ENCODE measurements at places on chromosomes 11 and 22. TPM values are rescaled to one million over a fixed set of nuclear protein-coding genes. Genes with fewer than 3 reads are reported as not detected.

Gene SLC17A6
- not detected for total RNA-seq

Gene CLCF1
- 2.2 TPM for total RNA-seq

Gene C11orf42
- total RNA-seq, result not detected

Gene TNNI2
- 0.92 TPM for total RNA-seq

Gene KRTAP5-11
- not detected for total RNA-seq

Gene TEX12
- 0.39 TPM for total RNA-seq

Gene SULT4A1
- 0.28 TPM for total RNA-seq

Gene SAA1
- total RNA-seq, result 3.1 TPM

Gene DUSP8
- total RNA-seq, result 45.0 TPM

Gene F2
- not detected for total RNA-seq

Gene VPREB3
- total RNA-seq, result 0.61 TPM

Gene RIMBP3B
- total RNA-seq, result not detected

Gene TRPM5
- total RNA-seq, result 2.0 TPM

Data from left colon (tissue), 2 donors.